ENCODE measurements at places on chromosomes 7 and 10.

- DNase-seq, result no peak
These were observed 33.9 kb upstream of the TSPAN13 start for GRCh38 chr7:16719699-16720098.

DNA sequence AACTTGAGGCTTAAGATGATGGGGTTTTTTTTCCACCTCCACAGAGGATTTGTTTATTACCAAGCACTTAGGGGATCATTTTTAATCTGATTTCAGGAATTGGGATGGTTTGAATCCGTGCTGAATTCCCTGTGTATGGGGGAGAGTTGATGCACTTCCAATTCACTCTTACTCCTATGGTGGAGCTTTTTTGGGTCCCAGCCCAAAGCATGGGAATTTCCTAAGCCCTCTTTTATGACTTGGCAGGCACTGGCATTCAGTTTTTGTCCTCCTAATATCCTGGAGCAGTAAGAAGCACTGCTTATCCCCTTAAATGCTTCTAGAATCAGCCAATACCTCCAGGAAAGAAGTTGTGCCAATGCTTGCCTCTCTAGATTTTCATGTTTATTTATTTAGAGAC, 78.7 kb downstream of the HYCC1 start:
- peak; percentile 12 for DNase-seq

- DNase-seq, result no peak
These were observed 66.8 kb downstream of the MINDY4 start for GRCh38 chr7:30838008-30838407.

DNA sequence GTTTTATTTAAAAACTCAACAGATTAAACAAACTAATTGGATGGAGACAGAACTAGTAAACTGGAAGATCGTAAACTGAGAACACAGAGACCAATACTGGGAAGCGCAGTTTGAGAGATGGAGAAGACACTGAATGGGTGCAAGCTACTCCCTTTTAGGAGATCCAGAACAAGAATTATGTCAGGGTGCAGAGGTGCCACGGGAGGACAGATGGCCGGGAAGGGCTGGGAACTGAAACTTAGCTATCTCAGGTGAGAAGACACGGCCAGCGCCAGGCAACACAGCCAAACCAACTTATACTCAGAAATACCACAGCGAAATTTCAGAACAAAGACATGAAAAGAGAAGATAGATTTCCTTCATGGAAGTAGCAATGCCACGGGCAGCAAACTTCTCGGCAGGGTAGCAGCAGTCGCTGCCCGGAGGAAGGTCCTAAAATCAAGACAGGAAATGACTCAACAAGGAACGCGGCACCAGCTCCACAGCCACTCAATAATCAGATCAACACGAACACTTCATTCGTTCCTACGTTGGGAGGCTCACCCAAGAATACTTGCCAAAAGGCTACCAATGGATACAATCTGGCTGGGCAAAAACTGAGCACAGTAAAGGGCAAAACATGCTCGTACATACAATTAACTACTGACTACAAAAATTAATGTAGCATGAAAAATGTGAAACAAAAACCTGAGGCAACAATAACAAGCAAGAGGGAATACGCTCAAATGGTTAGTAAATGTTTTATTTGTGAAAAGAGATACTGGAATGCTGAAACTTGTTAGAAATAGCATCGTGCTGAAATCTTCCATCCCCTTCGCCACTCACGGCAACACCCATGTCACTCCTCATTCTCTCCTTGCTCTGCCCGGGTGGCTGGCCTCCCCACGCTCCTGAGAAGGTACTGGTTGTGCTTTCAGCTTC, 2.2 kb upstream of the LRRC27 start:
- peak; percentile 90 for DNase-seq

- DNase-seq, result no peak
These were observed 1120.7 kb downstream of the GATA3 start for GRCh38 chr10:9175200-9175599.

DNA sequence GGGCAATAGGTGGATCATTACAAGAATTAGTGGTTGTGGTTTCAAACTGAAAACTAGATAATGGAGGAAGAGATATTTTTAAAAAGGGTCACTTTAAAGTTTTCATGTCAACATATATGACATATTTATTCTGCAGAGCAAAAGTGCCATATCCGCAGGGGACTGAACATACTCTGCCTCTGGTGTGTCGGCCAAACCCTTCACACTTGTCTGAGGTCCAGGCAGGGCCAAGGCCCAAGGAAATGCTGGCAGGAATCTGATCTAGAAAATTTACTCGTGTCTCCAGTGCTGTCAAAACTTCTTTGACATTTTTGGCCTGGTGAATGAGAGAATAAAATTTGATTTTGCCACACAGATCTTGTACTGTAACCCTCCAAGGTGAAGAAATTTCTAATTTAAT, 562.3 kb downstream of the CCSER2 start:
- DNase-seq, result no peak

- no peak for DNase-seq
These were observed 70.8 kb downstream of the LRRC17 start for GRCh38 chr7:102983602-102984001.

DNA sequence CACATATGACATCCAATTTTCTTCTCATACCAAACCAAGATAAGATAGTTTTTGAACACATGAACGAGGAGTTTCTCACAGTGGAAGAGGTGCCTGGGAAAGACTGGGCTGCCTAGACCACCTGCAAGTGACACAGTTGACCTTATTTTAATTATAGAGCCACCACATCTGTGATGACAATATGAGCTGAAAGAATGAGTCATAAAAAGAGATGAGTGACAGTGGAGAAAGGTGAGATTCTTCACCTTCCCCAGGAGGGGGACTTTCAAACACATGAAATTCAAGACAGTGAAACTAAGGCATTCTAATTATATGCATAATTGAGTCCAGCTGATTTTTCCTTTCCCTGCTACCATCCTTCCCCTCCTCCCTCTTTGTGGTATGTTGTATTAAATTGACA, 475.5 kb downstream of the NXPH1 start:
- DNase-seq, result no peak

DNA sequence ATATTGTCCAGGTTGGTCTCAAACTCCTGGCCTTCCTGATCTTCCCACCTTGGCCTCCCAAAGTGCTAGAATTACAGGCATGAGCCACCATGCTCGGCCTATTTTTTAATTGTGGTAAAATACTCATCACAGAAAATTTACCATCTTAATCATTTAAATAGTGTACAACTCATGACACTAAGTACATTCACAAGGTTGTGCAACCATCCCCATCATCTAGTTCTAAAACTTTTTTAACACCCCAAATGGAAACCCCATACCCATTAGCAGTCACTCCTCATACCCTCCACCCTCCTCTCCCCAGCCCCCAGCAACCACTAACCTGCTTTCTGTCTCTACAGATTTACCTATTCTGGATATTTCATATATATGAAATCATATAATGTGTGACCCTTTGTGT, 90.3 kb downstream of the DOCK4 start:
- DNase-seq, result no peak
